ENCODE measurements at places on chromosomes 7 and 10. TPM values are rescaled to one million over a fixed set of nuclear protein-coding genes. Genes with fewer than 3 reads are reported as not detected.

DNA sequence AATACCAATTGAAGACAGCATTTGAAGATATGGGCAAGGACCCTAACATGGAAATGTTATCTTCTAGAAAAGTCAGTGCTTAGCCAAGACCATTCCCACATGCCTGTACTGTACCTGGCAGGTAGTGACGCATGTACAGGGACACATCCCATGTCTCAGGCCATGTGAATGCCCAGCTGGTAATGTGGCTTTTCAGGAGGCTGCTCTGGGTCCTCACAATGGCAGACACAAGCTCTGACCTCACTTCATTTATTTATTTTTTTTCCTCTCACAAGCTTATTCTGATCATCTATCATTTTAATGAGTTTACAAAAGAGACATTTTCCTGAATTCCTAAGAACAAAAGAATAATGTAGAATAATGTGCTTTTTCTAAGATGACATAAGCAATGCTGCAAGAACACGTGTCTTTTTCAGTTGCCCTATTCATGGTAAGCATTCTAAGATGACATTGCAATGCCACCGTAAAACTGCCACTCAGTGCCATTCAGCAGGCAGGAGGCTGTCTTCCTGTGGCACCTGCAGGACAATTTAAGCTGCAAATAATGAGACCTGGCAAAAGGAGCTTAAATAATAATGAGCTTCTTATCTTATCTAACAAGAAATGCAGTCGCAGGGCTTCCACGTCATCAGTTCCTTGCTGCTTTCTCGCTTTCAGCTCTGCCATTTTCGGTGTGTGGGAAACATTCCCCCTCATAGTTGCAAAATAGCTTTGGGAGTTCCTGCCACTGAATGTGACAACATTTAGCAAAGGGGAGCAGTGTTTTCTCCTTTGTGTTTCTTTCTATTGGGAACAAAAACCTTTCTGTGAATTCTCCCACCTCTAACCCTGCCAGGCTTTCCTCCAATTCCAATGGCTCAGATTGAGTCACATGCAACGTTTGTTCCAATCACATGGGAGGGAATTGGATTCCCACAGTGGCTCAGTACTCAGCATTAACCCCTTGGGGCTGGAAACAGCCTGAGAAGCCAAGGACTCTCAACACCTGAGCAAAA is 113.0 kb downstream of the SEC23IP start:
- no peak for DNase-seq

The CYP2C8 gene
- total RNA-seq: 0.67 TPM

GRCh38 chr7:30926313-30926712 is 14.7 kb downstream of the AQP1 start:
- peak; percentile 22 for DNase-seq

GRCh38 chr10:34449836-34450235 is 365.3 kb downstream of the PARD3 start:
- no peak for DNase-seq

- no peak for DNase-seq
Observed at GRCh38 chr10:112393341-112393740, 19.4 kb downstream of the ACSL5 start.

The ATG9B gene
- total RNA-seq: 0.77 TPM

The CUZD1 gene
- not detected for total RNA-seq

- DNase-seq: no peak
Observed at GRCh38 chr7:28293527-28293835, 112.9 kb upstream of the JAZF1 start.

DNA sequence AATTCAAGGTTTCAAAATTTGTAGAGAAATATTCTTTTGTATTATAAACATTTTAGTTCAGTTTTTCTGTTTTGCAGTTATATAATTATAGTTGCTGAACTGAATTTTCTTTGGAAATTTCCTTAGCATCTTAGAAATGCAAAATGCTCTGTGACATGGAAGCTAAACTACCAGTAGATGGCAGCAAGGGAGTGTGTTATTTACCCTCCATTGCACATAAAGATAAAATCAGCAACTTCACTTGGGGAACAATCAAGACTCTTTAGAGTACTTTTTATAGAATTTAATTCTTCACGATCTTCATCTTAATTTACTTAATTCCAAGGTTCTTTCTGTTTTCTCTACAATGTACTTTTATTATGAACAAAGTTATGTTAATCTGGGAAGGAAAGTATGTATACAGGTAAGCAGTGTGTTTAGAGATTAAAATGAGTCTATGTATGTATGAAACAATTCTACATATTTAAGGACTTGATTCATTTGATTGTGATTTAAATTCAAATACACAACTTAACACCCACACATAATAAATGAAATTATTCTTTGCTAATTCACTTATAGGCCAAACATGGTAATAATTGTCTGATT is 404.2 kb downstream of the THSD7A start:
- no peak for DNase-seq

DNA sequence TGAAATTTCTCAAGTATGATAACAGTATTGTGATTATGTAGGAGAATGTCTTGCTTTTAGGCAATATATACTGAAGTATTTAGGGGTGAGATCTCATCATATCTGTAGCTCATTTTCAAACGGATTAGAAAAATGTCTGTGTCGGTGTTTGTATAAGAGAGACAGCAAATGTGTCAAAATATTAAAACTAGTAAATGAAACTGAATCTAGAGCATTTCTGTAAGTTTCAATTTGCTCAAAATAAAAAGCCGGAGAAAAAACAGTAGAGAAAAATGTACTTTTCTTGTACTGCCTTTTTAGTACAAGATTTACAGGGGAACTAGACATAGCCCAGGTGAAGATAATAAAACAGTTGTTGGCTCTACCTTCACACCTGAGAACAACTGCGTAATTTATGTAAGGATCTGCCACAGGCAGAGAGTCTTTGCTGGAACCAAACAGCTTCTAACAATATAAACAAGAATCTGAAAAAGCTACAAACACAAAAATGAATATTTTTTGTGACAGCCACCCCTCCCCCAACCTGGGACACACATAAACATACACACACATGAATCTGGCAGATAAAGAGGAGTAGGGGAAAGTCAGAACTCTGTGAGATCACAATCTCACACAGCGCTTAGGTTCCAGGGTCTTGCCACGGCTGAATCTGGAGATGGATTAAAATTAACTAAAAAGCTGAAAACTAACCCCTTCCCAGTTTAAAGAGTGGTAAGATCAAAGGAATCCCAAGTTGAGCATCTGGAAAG is 153.3 kb downstream of the AVL9 start:
- no peak for DNase-seq

DNA sequence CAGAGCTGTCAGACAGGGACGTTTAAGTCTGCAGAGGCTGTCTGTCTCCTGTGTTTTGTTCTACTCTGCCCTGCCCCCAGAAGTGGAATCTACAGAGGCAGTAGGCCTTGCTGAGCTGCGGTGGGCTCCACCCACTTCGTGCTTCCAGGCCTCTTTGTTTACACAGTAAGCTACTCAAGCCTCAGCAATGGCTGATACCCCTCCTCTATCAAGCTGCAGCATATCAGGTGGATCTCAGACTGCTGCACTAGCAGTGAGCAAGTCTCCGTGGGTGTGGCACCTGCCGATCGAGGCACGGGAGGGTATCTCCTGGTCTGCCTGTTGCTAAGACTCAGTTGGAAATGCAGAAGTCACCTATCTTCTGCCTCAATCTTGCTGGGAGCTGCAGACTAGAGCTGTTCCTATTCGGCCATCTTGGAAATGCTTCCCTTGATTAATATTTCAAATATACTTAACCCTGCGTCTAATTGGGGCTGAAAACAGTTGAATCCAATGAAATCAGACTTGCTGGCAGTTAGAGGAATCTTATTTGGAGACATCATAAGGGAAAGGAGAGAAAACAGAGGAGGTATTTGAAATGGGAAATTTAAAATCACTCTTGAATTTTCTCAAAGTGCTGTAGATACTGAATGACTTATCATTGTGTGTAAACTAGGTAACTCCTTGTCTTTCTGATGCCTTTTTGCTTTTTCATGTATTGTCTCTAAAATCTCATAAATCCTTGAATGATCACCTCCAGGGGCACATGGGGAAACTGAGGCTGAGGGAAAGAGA is 13.8 kb upstream of the CYP3A5 start:
- DNase-seq: no peak

DNA sequence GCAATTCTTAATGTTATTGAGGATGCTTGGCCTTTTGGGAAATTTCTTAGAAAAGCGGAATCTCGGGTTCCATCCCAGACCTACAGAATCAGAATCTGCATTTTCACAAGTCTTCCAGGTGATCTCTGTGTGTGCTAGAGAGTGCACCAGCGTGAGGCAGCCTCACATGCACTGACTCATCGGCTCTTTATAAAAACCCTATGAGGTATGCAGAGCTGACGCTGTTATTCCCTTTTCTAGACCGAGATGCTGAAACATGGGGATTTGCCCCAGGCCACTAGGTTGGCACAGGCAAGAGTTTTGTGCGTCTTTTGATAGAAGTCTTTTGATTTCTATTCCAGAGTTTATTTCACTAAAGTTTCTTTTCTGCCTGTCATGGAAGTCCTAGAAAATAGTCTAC is 61.2 kb downstream of the CDCA7L start:
- no peak for DNase-seq

GRCh38 chr7:142717453-142717852 is 31.8 kb upstream of the PRSS1 start:
- DNase-seq: no peak

DNA sequence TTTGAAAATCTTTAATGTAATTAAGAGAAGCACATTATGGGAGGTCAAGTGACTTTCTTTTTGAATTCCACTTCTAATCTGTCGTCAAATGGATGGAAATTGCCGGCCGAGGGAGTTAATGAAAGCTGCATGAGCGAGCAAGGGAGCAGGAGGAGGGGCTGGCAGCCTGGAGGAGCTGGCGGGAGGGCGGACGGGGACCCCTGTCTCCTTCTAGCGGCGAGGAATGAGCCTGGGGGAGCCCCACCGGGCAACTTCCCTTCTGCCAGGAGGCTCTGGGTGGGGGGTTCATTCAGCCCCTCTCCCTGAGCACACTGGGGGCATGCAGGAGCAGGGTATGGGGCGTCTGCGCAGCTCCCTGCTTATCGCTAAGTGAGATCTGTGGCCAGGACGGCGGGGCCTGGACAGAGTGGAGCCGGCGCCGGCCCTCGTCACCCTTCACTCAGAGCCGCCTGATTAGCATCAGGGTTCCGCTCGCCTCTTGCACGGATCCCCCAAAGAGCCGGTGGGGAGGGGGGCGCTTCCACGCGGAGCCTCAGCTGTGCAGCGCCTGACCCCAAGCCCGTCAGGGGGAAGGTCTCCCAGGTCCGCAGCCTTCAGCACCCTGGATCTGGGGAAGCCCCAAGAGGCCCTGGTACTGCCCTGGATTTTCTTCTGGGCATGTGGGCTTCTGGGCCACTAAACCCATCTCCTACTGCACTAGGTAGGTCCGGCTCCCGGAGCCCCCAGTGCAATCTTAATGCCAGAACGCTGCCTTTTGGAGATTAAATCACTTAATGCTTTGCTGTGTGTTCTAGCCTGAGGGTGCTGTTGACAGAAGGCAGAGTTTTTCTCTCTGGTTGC is 680.8 kb downstream of the LRMDA start:
- peak; percentile 66 for DNase-seq

GRCh38 chr10:131567279-131568162 is 256.0 kb upstream of the TCERG1L start:
- DNase-seq: no peak

- DNase-seq: no peak
Observed at GRCh38 chr10:67239864-67240497, 314.1 kb downstream of the LRRTM3 start.

The CDHR3 gene
- 26.9 TPM for total RNA-seq

DNA sequence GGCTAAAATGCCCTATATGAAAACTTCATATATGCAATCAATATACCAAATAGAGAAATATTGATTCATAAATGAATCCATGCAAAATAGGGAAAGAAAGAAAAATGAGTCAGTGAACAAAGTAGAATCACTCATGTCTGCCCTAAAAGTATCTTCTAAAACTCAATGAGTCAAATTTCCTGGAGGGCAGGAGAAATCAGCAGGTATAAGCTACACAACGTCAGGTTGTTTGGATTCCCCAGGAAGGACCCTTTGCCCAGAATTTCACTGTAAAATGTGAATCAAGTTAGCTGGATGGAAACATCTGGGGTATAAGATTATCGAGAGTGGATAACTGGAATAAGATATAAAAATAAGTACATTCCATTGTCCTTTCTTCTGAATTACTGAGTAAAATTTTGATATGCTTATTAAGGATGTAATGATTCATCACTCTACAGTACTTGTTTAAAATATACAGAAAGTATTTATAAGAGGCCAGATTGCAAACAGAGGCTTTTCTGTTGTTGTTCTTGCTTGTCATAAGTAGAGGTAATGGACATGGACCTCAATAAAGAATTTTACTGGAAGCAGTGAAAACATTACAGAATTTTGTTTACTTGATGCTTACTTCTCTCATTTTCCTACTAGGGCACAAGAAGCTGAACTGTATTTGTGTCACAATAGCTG is 99.0 kb downstream of the AGMO start:
- no peak for DNase-seq

The NACAD gene
- 4.3 TPM for total RNA-seq

The TUBB8 gene
- total RNA-seq: not detected

The CALHM2 gene
- total RNA-seq: 28.5 TPM

- no peak for DNase-seq
Observed at GRCh38 chr10:131775433-131775832, 125.4 kb upstream of the PPP2R2D start.

DNA sequence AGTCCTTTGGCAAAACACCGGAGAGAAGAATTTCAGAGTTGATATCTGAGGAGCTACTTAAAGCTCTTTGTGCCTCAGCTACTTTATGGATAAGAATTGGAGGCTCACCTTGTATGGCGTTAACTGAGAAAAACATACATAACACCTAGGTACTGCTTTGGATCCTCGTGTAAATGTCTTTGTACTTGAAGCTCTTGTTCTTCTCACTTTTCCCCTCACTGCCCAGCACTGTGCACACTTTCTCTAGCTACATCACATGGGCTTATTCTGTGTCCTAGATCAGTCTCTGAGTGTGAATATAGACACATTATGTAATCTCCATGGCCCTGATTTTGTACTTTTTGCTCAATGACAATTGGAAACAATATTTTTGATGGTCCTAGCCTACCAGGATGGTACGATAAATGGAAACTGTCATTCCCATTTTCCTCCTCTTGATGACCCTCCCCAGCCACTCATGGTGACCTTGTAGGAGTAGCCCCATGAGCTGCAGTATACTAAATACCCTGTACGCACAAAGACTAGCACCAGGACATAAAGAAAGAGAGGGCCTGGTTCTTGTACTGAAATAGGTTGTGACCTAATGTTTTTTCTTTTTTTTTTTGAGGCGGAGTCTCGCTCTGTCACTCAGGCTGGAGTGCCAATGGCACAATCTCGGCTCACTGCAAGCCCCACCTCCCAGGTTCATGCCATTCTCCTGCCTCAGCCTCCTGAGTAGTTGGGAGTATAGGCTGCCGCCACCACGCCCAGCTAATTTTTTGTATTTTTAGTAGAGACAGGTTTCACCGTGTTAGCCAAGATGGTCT is 22.1 kb downstream of the STAMBPL1 start:
- no peak for DNase-seq

The DYDC1 gene
- total RNA-seq: not detected

The FAM25C gene
- total RNA-seq: not detected
